NCI-H2171 treated with DMSO at 0.1 percent for 48 hours (cell line): ENCODE measurements at places on chromosomes 5 and 9.
A peak's percentile ranks its signal among the peaks of the same experiment; 100 is the strongest.

DNA sequence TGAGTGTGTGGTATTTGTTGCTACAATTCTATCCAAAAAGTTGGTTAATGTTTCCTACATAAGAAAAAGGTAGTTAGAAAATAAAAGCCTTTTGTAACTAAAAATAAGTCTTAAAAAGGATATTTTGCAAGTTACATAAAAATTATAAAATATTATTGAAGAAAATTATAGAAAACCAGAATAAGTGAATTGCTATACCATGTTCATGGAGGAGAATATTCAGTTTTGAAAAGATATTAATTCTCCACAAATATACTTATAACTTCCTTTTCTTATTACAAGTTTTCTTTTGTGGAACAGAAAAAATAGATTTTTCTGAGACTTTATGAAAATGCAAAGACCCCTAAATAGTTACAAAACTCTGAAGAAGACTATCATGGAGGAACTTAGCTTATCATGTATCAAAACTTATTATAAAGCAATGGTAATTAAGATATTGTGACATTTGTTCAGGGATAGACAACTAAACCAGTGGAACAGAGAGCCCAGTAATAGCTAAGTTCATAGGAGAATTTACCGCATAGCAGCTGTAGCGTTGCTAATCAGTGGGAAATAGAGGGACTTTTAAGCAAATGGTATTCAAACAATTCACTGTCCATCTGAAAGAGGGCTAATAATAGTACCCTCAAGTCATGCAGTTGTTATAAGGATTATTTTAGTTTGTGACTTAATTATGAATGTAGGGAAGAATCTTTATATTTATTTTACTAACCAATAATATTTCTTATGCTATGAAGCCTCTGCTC is 515.2 kb upstream of the ZNF608 start:
- DNase-seq, result no peak

DNA sequence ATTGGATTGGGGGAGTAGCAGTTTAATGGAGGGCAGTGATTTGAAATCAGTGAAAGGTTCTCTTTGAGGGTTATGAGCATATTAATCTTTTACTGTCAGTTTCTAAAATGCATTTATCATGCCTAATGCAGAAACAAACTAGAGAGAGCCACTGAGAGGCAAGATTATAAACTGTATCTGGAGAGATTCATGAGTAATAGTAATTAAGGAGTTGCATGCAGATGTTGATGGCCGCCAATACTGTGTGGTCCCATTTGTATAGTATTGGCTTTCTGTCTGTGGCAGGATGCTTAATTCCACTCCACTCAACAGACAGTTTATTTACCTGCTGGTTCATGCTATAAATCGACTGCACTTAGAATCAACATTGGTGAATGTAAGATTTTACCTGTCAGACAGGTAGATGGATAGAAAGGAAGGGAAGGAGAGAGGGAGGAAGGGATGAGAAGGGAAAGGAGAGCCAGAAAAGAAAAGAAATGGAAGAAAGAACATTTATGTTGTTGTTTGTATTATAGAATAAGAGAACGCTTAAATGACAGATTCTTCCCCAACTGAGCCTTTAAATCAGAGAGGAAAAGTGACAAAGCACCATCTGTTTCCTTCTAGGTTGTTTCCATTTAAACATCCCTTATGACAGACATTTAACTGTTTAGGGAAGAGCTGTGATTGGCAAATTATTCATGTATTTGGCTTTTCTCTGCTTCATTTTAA is 146.5 kb downstream of the PAM start:
- DNase-seq, result peak; percentile 76

DNA sequence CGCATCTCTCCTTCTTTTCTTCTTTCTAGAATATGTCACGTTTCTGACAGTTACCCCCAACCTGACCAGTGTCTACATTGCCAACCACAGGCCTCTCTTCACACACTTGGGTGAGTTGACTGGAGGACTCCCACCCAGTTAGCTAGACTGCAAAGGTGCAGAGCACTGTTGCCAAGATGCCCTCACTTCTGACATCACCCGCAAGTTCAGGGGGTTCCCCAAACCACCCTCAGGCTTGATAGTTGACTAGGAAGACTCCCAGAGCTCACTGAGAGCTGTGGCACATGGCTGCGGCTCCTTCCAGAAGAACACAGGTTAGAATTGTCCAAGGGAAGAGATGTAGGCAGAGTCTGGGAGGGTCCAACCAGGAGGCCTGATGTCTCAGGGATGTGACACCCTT is 17.2 kb downstream of the ADAMTS13 start:
- DNase-seq, result no peak

GRCh38 chr5:124001036-124001615 is 489.1 kb downstream of the CSNK1G3 start:
- DNase-seq, result no peak

DNA sequence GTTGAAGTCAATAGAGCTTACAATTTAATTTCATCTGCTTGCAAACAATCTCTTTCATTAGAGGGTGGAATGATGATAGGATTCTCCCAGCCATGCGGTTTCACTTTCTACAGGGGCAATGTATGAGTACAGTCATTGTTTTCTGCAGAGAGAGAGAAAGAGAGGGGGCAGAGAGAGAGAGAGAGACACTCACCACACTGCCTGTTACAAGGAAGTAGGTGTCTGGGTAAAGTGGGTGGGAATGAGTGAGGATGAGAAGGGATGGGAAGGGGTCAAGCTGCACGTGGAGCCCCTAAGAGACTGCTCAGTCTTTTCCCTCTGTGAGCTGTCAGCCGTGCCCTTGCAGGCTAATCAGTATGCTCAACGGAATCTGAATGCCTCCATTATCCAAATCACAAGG is 454.3 kb downstream of the KDM4C start:
- DNase-seq, result no peak

DNA sequence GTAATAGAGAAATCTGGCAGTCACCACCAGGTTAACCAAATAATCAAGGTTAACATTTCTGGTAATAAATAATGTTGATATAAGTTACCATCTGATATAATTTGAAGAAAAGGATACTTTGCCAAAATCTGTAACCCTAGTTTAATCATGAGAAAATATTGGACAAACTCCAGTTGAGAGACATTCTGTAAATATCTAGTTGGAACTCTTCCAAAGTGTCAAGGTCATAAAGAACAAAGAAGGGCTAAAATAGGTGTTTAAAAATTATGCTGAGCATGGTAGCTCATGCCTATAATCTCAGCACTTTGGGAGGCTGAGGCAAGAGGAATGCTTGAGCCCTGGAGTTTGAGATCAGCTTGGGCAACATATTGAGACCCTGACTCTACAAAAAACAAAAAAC is 253.3 kb downstream of the MRPS30 start:
- peak; percentile 43 for DNase-seq
